Stimulated activated CD4-positive, alpha-beta T cell treated with anti-CD3 and anti-CD28 coated beads, Interleukin-1b, Interleukin-23, amount 100 ng/mL, for 1 hour (primary cell): ENCODE measurements at places on chromosomes 5 and 9.

GRCh38 chr9:69204849-69205248 is 30.8 kb downstream of the TJP2 start:
- DNase-seq, result no peak

DNA sequence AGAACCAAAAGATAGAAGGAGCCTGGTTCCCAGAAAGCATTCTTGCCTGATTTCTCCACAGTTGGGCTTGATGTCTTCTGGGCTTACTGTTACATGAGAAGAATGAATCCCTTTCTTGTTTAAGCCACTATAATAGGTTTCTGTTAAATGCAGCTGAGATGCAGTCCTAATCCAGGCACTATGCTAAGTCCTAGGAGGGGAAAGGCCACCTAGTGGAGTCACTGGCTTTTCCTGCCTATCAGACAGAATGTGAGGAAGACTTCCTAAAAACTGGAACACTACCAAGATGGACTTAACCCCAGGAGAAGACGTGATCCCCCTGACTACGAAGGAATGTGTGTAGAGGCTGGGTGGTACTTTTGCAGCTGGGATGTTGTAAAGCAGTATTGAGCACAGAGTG is 34.3 kb upstream of the FSD1L start:
- no peak for DNase-seq

- no peak for DNase-seq
Measured at GRCh38 chr5:115553082-115553481, 8.5 kb upstream of the FEM1C start.

- no peak for DNase-seq
Measured at GRCh38 chr9:137431416-137431931, 8.3 kb downstream of the NOXA1 start.

GRCh38 chr5:104913841-104914281 is 1351.3 kb upstream of the NUDT12 start:
- no peak for DNase-seq

DNA sequence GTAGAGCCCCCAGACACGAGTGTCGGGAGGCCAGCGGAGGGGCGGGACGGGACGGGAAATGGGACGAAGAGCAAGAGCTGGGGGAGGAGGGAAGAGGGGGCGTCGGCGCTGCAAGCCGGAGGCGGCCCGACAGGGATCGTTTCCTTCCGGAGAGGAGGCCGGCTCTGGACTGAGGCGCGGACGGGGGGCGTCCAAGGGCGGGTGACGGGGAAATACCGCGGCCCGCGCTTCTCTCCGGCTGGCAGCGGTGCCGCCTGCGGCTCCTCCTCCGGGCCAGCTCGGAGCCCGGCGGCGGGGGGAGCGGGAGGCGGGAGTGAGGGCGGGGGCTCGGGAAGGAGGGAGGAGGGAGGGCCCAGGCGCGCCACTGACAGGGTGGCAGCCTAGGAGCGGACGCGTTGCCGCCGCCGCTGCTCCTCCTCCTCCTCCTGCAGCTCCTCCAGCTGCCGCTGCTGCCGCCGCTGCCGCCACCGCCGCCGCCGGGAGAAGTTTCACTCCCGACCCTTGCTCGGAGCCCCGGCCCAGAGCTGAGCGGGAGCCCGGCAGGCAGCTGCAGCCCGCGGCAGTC is at the start of gene CHSY3:
Gene CHSY3, plus strand, starts transcription at position 364 of the 565 bp plus-strand sequence.
- no peak for DNase-seq

DNA sequence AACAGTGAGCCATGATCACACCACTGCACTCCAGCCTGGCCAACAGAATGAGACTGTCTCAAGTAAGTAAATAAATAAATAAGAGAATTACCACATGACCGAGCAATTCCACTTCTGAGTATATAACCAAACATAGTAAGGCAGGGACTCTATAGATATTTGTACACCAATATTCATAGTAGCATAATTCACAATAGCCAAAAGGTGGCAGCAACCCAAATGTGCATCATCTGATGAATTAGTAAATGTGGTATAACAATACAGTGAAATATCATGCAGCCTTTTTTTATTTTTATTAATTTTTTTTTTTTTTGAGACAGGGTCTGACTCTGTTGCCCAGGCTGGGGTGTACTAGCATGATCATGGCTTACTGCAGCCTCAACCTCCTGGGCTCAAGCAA is 33.1 kb downstream of the ALDH7A1 start:
- DNase-seq, result no peak

- DNase-seq, result no peak
Measured at GRCh38 chr9:2395814-2396612, 225.6 kb upstream of the VLDLR start.

GRCh38 chr5:95812074-95812471 is 10.5 kb downstream of the GLRX start:
- no peak for DNase-seq

GRCh38 chr5:122155546-122155945 is 26.2 kb downstream of the ZNF474 start:
- DNase-seq, result no peak

DNA sequence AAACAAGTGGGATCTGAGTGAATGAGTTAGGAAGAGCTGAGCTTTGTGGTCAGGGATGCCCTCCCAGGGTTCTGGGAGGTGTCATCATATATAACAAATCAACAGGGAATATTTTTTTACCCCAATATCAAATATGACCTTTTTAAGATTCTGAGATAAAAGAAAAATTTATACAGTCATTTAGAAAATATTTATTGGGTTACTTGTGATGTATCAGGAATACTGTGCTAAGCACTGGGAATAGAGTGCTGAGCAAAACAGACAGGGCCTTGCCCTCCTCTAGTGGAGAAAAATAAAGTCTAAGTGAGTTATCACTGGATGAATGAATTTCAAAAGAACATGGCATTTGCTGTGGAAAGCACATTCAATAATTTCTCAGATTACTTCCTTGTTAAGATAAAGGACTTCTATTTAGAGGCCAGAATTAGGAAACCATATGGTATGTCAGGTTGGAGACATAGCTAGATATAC is 102.9 kb downstream of the BOD1 start:
- DNase-seq, result no peak

DNA sequence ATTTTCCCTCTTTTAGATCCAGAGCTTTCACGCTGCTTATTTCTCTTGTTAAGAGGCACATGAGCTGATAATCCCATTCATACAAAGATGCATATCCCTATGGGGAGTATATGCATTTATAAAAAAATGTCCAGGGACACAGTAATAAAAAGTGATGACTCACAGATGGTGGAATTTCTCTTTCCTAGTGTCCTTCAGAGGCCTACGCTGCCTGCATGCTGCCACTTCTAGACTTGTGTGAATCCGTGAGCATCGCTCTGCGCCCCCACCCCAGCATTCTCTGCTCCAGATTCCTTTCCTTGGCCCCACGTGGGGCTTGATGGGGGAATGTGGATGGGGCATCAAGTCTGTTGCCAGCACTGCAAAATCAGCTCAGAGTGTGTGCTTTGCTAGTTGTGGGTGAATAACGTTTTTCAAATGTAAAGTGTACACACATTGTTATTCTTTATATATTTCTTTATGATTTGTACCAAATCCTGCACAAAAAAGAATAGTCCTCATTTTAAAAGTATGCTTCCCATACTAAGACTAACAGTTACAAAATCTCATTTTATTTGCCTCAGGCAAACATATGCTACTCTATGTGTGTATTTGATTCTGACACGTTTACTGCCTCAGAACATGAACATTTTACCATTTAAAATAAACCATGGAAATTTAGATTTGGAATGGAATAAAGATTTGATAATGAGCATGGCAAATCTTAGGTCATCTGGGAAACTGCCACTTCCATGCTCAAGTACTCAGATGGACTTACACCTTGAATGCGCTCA is 22.4 kb upstream of the RASGRF2 start:
- no peak for DNase-seq

DNA sequence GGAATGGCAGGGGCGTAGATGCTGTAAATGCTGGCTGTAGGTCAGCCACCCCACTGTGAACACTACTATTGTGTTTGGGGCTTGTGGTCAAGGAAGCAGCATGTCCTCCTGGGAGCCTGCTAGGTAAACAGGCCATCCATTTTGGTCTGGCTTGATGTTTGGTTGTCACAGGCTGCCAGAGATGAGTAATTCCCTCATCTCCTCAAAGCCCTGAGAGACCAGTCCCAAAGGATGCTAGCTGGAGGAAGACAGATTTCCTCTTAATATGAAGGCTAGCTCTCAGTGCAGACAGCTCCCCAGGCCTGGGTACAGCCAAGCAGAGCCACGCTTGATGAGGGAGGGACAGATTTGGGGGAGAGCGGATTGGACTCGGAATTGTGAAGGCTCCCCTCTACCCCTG is 72.5 kb upstream of the MAP1B start:
- no peak for DNase-seq

DNA sequence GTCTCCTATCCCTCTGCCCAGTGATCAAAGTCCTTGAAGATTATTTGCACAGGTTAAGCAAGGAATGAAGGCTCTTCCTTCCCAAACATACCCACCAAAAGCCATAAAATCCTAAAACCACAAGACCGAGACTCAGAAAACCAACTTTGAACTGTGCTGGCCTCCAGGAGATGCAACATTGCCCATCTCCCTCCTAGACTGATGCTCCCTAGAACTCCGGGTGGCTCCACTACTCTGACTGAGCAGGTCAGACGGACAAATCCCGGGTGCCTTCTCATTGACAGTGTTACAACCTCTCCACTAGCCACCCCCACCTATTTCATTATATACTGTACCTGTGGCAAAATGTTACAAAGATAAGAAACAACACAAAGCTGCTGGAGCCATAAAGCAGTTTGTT is 110.1 kb downstream of the FANCC start:
- no peak for DNase-seq

GRCh38 chr5:72760259-72760658 is 56.2 kb upstream of the TNPO1 start:
- DNase-seq, result no peak

DNA sequence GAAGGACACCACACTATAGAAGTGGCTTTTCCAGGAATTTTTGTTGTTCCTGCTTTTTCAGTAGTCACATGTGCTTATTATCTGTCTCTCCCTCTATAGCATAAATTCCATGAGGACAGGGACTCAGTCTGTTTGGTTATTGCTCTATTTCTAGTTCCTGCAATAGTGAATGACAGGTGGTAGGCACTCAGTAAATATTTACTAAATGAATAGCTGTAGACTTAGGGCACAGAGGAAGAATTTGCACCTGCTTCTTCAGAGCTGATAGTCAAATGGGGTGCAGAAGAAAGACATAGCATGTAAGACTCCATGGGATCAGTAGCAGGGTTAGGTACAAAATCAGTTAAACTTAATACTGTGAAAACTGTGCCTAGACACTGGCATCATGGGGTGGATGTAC is 580.2 kb downstream of the CCDC171 start:
- no peak for DNase-seq

- no peak for DNase-seq
Measured at GRCh38 chr5:88785746-88786565, 97.0 kb downstream of the MEF2C start.

DNA sequence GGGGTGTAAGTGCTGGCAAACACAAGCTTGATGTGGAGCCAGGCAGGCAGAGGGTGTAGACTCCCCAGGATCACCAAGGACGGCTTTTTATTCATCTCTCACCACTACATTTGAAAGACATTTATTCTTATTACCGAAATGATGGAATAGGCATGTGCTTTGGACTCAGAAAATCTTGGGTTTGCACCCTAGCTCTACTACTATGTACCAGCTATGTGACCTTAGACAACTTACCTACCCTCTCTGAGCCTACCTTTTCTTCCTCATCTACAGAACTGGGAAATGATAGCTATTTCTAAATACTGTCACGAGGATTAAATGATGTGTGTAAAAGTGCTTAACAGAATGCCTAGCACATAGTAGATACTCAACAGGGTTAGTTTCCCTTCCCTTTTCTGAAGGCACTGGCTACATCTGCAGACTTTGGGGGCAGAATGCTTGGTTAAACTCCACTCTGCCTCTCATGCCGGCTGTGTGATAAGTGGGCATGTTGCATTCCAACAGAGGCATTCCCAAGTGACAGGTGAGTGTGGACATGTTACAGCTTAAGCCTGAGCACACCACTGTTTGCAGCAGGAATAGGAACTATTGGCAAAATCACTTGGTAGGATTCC is 94.8 kb downstream of the SLC1A3 start:
- no peak for DNase-seq

- DNase-seq, result no peak
Measured at GRCh38 chr5:57950616-57951228, 468.1 kb upstream of the ACTBL2 start.

- DNase-seq, result no peak
Measured at GRCh38 chr9:114787781-114788498, 17.9 kb downstream of the TNFSF15 start.

DNA sequence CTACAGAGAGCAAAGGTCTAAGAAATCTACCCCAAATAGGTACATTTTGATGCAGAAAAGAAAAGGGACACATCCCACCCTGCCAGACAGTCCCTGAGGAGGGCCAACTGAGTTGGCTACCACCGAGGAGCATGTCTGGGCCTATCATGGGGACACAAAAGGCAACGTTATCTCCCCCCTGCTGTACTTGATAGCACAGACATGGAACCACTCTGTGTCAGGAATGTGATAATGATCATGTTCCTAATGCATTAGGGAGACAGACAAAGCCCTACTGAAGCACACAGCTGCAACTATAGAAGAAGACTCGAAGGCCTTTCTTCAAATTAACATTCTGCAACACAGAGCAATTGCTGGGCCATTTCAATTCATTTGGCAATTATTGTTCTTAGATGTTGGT is 84.5 kb downstream of the ENC1 start:
- DNase-seq, result no peak
